Right forelimb (tissue), 1 donor: ENCODE measurements at places on chromosomes 4 and X.

DNA sequence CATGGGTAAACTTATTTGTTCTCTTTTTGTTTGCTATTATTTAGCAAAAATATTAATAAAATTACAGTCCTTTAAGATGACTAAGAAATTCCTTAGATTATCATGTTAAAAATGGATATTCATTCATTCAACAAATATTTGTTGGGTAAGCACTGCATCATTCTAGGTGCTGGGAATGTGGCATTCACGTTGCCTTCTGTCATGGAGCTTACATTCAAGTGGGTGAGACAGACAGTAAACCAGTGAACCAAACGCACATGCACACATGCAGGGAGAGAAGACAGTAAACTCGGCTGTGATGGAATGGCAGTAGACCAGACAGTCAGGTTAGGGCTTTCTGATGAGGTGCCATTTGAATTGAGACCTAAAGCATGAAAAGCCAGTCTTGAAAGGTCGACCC, 91.8 kb downstream of the STOX2 start:
- DNase-seq: no peak

GRCh38 chr4:110815950-110816349, 193.1 kb upstream of the PITX2 start:
- no peak for DNase-seq

GRCh38 chr4:10153161-10153560, 36.6 kb upstream of the WDR1 start:
- DNase-seq: no peak

DNA sequence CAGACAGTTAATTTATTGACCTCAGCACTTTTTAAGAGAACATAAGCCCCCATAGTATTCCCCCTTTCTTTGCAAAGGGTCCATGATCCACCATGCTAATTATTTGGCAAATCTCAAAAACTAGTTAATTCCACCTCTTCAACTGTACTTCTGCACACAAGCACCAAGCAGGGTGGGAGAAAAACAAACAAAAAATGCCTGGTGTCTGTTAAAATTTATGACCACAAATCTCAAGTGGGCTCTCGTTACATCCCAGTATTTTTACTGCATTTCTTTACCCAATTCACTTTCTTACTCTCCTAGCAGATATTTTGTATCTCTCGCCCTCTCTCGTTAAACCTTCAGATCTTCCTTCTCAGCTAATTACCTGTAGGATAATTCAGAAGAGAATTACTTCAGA, 6.1 kb downstream of the ARSJ start:
- DNase-seq: no peak

GRCh38 chr4:137700751-137701150, 168.5 kb upstream of the PCDH18 start:
- no peak for DNase-seq

DNA sequence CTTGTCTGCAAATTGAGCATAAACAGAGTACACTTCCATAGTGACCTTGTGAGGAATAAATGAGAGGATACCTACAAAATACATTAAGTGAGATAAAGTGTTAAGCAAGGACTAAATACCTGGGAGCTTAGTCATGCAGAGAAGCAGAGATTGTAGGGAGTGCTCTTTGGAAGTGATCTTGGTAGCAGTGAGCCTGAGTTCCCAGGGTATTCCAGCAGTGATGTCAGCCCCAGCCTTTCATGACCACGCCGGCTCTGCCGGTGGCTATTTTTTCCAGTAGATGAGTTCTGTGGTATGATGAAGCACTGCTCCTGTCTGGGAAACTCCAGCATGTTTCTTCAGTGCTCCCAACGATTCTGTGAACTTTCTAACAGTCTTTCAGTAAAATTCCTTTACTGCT, 391.5 kb upstream of the IGFBP7 start:
- peak; percentile 77 for DNase-seq

DNA sequence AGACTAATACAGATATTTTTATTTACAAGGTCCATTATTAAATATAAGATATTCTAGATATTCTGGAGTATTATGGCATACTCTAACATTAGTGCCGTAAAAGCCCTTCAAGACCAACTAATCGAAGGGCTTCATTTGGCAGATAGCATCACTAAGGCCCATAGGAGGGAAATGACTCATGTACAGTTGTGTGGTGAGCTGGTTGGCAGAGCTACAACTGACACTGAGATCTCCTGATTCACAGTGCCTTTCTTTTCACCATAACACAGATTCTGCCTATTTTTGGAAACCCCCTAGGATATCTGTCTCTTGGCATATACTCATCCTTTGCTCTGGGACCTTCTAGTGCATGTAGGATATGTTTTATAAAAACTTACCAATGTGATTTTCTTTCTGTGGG, 201.7 kb upstream of the AFF2 start:
- DNase-seq: no peak

- DNase-seq: no peak
These were observed 14.6 kb upstream of the ZNF630 start for GRCh38 chrX:48086082-48086481.

DNA sequence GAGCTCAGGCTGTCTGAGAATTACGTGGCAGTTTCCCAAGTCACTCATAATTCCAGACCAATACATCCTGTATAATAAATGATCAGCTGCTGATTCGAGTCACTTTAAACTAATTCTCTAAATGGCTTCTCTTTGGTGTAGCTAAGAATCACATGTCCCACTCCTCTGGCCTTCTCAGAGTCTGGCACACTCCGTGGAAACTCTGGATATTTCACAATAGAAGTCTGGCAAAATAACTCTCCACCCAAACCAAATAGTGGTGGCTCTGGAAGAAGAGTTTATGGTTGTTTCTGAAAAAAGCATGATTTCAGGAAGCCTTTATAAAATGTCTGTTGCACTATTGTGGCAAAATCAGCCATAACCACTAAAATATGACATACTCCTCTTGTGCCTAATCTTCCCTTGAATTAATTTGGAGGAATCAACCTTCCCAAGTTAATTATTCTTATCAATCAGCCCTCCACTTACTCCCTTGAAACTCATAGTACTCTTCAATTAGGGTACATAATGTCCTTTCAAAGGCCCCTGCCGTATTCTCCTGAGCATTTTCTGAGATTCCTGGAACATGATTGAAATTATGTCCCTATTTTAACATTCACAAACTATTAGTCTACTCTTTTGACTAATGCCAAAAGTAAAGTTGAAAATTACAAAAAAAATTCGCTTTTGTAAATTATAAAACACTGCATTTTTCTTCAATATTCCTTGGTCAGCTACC, 991.6 kb downstream of the FAT4 start:
- DNase-seq: no peak

- DNase-seq: no peak
These were observed 64.7 kb downstream of the NBDY start for GRCh38 chrX:56793521-56794320.

- DNase-seq: no peak
These were observed 73.6 kb upstream of the QRFPR start for GRCh38 chr4:121454251-121454979.

DNA sequence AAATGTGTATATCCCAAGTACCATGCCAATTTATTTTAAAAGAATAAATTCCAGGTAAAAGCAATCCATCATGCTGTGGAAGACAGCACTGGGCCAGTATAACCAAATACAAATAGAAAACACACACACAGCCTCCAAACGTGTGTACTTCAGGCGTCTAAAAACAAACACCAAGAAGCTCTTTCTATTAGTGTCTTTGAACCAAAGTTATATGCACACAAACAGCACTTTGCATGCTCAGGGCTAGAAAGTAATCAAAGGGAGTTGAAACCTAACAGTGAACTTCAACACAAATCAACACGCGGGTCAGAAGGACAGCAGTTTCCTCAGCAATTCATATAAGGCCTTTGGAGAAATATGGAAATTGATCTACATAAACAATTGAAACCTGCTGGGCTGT, 15.4 kb downstream of the GASK1B start:
- DNase-seq: no peak

DNA sequence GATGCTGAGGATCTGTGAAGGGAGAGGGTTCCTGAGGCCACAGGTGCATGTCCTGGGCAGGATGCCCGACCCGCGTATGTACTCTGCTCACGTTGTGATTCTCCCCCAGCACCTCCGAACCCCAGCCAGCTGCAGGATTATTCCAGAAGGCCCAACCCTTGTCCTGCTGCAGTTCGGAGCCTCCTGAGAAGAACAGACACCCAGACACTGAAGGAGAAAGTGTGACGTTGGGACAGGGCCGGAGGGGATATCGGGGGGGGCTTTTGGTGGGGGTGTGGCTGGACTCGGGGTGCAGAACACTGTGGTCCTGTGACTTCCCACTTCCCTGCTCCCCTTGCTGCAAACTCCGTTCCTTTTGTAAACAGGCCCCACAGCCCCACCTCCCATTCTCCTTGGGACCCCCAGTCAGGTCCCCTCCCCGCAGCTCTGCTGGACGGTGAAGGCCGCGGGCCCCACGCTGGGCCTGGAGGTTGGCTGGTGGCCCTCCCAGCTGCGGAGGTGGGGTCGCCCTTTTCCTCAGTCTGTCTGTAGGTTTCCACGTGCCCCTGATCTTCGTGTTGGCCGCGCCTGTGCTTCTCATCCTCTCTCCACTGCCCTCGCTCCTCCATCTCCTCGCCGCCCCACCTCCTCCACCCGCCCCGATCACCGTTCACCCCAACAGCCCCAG, 83.0 kb upstream of the ADRA2C start:
- no peak for DNase-seq

DNA sequence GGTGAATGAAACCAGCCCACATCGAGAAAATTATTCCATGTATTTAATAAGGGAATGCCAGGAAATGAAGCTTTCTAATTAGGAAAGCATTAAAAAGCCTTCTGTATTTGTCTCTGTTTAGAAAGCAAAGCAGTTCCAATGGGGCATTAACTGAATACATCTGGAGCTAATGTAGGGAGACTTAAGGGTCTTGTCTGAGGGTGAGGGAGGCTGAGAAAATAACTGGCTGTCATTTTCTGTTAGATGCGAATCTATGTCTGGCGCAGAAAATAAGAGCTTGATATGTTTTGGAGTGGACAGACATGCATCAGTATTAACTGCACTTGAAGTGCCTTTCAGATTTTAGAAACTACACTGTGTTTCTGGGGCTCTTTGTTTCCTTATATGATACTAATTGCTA, 111.3 kb downstream of the KLHL8 start:
- no peak for DNase-seq
